ENCODE measurements at places on chromosomes 3 and 15.

DNA sequence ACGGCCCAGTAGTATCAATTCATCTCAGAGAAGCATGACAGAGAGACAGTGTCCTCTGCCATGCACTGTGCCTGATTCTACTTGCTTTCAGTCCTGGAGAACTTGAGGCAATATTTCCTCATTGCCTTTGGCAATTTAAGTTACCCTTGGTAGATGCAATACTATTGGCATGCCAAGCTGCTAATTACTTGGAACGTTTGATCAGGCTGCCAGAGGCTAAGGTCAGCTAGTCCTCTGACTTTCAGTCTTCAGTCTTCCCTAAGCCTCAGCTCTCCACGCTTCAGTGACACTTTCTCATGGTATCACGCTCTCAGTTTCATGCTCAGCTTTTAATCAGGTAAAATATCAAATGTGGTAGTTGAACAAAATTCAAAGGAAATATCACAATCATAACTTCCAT, 13.1 kb upstream of the OSBPL11 start:
- no peak for DNase-seq

GRCh38 chr3:142029052-142029642, 120.2 kb downstream of the TFDP2 start:
- DNase-seq: no peak

- DNase-seq: no peak
Observed at GRCh38 chr15:60130821-60131220, 126.7 kb downstream of the FOXB1 start.

DNA sequence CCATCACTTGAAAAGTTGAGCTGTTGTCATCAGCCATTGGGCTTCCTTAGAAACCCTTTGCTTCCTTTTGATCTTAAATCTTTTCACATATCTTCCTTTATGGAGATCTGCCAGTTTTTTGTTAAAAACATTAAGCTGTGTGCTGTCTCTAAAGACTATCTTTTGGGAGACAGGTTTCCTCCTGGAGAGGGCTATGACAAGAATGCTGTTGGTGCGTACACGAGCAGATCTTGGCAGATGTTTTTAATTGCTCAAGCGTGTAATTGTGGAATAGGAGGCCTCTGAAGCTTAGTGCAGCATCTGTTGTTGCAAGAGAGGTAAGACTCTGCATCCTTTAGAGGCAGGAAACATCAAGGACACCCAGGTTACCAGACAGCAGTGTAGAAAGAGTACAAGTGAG, 56.8 kb downstream of the PHLDB2 start:
- no peak for DNase-seq

- DNase-seq: no peak
Observed at GRCh38 chr3:122916084-122916483, 111.5 kb downstream of the SEMA5B start.

Measured in anterior cingulate cortex (tissue), 58 donors.